Activated T-helper 1 cell treated with anti-CD3 and anti-CD28 coated beads, Interleukin-2, amount 50 U/mL, for 16 hours (primary cell): ENCODE measurements at places on chromosomes 2 and 18.

- no peak for DNase-seq
These were observed 30.5 kb upstream of the ATP8B1 start for GRCh38 chr18:57833441-57834101.

GRCh38 chr2:223532712-223533111 lies 69.4 kb downstream of the SCG2 start:
- no peak for DNase-seq

DNA sequence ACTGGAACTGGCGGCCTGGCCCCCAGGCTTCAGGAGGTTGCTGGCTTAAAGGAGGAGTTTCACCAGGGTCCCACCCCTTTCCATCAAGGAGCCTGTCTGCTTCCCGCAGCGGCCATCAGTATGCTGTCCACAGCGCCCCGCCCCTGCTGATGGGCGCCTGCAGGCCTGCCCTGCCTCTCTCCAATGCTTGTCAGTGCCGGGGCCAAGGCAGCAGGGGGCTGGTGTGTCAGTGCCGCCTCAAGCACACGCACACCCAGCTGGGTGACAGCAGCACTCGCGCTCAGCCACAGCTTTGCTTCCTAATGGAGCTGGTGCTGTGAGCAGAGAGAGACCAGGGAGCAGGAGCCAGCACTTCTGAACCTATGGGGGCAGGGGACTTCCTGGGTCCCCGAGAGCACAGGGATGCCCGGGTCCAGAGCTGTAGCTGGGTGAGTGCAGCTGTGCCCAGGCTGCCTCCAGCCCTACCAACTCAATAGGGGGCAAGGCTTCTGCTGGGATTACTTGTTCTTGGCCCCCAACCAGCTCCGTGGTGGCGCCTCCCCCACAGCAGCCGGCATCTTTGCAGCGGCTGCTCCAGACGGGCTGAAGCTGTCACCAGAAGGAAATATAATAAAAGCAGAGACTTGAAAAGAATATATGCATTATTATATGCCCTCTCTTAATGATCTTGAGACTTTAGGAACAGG lies 377.2 kb upstream of the LRATD1 start:
- no peak for DNase-seq

GRCh38 chr2:97998431-97999005 lies 2.8 kb upstream of the TMEM131 start:
- no peak for DNase-seq

DNA sequence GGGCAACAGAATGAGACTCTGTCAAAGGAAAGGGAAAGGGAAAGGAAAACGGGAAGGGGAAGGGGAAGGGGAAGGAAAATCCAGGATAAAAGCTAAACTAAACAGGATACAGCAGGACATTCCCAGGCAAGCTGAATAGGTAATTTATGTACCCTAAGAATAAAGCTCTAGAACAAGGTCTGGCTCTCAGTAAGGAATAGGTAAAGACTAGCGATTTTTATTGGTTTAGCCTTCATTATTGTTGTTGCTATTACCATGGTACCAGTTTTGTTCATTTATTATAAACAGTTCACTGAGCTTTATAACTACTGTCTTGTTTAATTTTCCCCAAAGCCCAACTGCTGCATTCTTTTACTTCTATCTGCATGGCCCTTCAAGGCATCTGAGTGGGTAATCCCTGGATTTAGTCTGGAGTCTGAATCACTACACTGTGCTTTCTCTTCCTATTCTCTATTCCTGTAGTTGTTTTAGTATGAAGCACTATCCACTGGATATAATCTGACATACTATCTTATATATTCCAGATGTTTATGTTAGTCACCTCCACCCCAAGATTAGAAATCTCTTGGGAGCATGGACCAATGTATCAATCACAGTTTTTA lies 127.1 kb upstream of the TANK start:
- DNase-seq, result no peak

- DNase-seq, result no peak
These were observed 20.9 kb upstream of the TANK start for GRCh38 chr2:161139098-161139987.
